ENCODE measurements at places on chromosomes 4 and X.
A peak's percentile ranks its signal among the peaks of the same experiment; 100 is the strongest.

DNA sequence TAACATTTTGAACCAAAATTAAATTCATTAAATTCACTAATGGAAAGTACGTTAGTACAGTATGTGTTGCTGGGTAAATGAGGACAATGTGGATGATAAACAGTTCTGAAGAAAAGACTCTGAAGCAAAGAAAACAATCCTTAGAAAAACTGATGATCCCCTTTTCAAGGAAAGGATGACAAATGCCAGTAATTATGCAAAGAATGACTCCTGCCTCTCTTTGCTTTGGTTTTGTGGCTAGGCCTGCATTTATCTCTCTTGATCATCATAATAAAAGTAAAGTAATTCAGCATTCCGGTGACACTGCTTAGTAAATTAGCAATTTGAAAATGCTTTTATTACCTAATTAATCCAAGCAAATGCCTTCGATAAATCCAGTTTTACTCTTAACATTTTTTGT, 652.2 kb upstream of the DIPK2B start:
- DNase-seq: no peak

GRCh38 chr4:55931833-55932232, 16.9 kb upstream of the CEP135 start:
- DNase-seq: no peak

- DNase-seq: no peak
These were observed 71.3 kb downstream of the STIM2 start for GRCh38 chr4:26931966-26932365.

- DNase-seq: peak; percentile 55
These were observed 151.5 kb downstream of the CORIN start for GRCh38 chr4:47686294-47686872.

- DNase-seq: no peak
These were observed 32.2 kb upstream of the SLIT2 start for GRCh38 chr4:20219521-20219920.

DNA sequence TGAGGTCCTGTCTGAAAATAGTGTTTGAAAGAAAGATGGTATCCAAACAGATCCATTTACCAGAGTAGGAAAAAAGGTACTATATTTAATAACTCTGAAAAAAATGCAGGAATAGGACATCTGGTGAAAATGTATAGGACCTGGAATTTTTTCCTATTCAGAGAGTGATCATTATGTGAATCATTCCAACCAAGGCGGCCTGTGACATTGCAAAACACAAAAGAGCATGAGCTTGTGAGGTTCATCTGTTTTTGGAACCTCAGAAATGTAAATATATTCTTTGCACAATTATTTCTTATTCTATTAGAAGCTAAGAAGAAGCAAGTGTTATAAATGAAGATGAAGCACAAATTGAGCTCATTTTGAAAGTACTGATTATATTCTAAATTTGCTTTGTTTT, 2.0 kb downstream of the C4orf51 start:
- DNase-seq: no peak

DNA sequence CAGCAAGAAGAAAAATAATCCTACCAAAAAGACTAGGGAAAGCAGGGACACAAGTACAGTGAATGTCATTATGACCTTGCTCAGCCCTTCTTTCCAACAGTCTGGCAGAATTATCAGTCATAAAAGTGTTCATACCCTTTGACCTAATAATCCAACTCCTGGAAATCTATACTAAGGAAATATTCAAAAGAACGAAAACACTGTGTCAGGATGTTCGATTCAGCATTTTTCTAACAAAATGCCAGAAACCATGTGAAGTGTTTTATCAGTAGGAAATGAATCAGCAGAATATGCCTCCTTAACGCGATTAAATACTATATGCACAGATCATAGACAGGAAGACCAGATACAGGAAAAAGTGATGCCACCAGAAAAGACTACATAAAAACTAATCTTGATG, 16.2 kb upstream of the S100G start:
- DNase-seq: no peak

- peak; percentile 75 for DNase-seq
These were observed 373.0 kb upstream of the RASGEF1B start for GRCh38 chr4:81844717-81845116.

DNA sequence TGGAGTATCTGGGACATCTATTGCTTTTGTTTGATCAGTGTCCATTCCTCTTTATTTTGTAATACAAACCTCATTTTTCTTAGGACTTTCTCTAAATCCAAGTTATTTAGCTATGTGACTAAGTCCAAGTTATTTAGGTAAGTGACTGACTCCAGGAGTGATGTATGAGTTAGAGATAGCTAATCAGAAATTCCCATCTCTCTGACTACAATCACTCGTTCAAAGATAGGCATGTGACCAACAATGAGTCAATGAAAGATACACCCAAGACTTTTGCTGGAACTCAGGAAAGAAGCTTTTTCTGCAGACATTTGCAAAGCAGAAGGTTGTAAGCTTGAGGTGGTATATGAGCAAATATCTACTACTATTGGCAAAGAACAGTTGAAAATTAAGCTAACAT, 72.5 kb upstream of the KCNIP4 start:
- DNase-seq: no peak

DNA sequence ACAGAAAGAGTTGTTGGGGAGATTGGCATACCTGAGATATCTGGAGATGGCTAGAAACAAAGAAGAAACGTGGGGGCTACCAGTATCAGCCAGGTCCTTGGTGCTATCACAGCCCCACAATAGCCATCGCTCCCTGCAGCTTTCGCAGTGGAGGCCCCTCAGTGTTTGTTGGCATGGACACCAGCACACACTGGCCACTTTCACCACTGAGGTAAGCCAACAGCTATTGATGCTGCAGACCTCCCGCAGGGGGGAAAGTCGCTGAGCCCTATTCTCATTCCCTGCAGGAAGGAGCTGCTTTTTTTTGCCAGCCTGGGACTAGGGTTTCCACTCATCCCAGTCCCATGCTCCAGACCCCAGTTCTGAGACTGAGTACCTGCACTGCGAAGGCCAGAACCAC, 879.2 kb upstream of the IGFBP7 start:
- no peak for DNase-seq

GRCh38 chrX:63128509-63128908, 222.6 kb downstream of the SPIN4 start:
- no peak for DNase-seq

DNA sequence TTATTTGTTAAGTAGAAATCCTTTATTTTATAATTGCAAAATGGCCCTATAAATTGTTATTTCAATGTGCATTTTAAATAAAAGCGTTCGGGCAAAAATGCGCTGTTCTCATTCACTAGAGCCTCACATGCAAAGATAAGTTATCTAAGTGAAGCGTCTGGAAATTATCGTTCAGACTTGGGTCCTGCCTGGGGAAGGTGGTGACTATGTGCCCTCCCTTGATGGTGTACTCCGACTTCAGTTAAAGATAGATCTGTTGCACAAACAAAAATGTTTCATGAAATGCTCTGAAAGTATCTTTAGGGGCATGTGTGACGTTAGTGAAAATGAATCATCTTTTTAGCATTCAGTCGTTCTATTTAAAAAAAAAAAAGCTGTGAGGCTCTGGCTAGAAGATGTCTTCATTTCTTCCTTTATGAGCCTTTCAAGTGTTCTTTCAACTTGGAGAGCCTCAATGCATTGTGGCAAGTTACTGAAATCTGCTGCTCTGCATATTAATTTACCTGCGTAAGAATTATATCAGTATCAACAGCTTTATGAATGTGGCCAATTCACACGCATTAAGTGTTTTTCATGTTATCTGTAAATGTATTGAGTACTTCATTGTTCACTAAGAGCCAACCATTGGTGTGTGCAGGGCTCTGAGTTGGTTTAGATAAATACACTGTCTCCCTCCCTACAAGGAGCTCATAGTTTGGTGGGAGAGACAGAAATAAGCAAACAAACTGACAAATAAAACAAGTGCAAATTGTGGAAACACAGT, 83.0 kb downstream of the AFF1 start:
- no peak for DNase-seq

- no peak for DNase-seq
These were observed 78.2 kb downstream of the AREG start for GRCh38 chr4:74523096-74523495.

GRCh38 chr4:125116431-125116830, 198.3 kb upstream of the FAT4 start:
- DNase-seq: no peak

GRCh38 chr4:2829933-2830451, 13.7 kb upstream of the ADD1 start:
- no peak for DNase-seq

GRCh38 chr4:150278206-150278605, 200.0 kb downstream of the DCLK2 start:
- DNase-seq: no peak

DNA sequence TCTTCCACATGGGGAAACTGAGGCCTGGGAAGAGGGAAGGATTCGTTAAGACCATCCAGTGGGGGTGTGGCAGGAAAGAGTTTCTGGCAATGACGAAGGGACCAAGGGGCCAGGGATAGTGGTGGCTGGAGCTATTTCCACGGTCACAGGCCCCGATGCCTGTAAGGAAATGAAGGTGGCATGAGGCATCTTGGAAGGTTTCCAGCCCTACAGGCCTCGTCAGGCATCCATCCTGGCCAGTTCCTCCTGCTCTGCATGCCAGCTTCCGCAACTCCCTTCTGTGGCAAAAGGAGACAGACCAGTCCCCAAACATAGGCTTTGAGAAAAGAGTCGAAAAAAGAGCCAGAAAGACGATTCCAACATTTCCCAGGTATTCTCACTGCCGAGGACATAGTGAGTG, 9.2 kb upstream of the C4orf50 start:
- DNase-seq: no peak

DNA sequence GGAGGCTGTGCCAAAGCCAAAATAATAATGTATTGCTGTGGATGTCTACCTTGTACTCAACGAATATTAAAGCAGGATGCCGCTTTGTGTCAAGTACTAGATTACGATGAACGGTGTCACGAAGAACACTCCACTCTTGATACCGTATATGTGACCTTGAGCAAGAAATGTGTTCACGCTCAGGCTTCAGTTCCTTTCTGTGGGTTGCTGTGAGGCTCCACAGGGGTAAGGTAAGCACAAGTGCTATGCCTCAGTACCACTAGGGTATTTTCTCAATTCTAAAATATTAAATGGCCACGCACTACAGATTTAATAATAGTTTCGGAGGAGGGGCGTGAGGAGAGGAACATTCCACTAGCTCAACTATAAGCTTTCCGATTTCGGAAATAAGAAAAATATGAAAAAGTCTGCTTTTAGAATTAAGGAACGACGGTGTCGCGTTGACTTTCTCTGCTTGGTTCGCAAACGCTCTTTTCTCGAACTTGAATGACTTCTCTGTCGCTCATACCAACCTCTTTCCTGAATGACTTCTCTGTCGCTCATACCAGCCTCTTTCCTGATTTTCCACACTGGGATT, 607 bp upstream of the SCOC start:
- DNase-seq: peak; percentile 2

DNA sequence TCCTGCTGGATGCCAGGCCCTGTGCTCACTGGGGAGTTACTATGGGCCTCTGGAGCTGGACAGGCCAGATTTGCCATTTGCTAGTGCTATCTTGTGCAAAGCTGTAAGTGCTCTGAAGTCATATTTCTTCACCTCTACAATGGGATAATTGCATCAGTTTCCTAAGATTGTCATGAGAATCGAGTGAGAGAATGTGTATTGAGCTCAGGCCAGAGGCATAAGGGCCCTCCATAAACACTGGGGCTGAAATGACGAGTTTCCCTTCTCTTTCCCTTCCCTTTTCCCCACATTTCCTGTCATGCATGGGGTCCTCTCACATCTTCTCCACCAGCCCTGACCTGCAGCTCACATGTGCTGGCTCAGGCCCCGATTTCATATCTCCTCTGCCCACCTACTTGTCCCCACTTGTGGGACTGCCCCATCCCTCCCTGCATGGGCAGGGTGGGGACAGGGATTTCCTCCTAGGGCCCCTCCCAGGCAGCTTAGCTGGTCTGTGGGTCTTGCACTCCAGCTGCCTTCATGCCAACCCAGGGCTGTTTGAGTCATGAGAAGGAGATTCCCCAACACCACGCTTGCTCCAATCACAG, 358.8 kb downstream of the MID1IP1 start:
- DNase-seq: no peak

DNA sequence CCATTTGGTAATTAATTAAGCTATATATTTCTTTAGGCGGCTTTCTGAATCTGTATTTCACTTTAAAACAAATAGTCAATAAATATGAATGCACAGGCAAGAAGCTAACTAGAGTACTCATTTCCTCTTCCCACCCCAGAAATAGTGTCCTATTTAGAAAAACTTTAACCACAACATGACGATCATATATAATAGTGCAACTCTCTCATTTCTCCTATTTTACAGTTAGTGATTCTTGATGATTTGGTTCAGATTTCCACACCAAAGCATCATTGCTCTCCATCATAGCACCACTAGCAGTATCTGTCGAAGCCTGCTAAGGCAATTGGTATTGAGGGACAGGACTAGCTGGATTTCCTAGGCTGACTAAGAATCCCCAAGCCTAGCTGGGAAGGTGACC, 184.0 kb upstream of the GALNTL6 start:
- DNase-seq: no peak

- no peak for DNase-seq
These were observed 20.5 kb upstream of the KLF8 start for GRCh38 chrX:56211701-56212100.

DNA sequence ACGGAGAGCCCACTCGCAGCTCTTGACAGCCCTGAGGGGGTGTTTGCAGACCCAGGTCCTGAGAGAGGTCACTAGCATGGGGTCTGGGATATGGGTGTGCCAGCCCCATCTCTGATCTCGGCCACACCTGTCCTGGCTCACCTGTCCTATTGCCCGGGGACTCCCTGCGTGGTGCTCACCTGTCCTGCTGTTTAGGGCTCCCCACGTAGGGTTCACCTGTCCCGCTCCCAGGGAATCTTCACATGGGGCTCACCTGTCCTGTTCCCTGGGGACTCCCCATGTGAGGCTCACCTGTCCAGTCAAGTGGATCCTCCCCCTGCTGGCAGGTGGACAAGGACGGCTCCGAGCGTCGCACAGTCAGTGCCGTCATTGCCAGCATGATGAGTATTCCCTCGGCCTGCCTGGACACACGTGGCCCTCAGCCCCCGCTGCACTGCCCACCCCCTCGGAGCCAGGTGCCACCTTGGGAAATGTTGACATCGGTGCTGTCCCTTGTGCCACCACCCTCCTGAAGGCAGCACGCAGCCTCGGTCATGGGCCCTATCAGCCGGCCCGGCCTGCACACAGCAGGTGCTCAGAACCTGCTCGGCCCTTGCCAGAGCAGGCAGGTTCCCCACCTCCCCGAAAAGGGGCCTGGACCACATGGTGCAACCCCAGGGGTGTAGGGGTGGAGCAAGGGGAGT, 6.3 kb downstream of the SLC49A3 start:
- DNase-seq: no peak

DNA sequence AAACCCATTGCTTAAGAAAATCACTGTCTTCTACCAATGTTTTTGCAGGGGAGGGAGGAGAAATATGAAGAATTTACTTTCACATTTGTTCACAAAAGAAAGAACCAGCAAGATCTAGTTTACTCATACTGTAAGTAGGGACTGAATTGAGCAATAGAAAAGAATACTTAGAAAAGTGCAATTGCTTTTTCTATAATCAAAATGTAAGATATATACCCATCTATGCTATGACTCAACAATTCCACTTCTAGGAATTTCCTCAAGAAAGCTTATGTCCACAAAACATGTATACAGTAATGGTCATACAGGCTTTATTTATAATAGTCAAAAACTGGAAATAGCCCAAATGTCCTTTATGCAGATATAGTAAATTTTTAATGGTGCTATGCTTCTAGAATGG, 196.4 kb downstream of the LRBA start:
- no peak for DNase-seq

- DNase-seq: no peak
These were observed 15.8 kb downstream of the MED28 start for GRCh38 chr4:17630228-17630627.

All from activated T-cell treated with anti-CD3 and anti-CD28 coated beads for 24 hours (primary cell).